WTC11 (cell line): ENCODE measurements at places on chromosomes 2 and 18. TPM values are rescaled to one million over a fixed set of nuclear protein-coding genes. Genes with fewer than 3 reads are reported as not detected.

The NEU2 gene
- total RNA-seq = not detected in 3 replicates

The ANKRD30B gene
- not detected in 3 replicates for total RNA-seq

The DGKD gene
- 30.6 to 41.4 TPM (median 31.9 TPM) in 3 replicates for total RNA-seq

The QPCT gene
- 13.6 to 19.9 TPM (median 19.5 TPM) in 3 replicates for total RNA-seq

The SOCS6 gene
- 12.2 to 16.5 TPM (median 14.5 TPM) in 3 replicates for total RNA-seq

The LRRC30 gene
- not detected in 3 replicates for total RNA-seq

The CYP27A1 gene
- total RNA-seq = 5.6 to 9.3 TPM (median 8.1 TPM) in 3 replicates

The ANO7 gene
- total RNA-seq = 8.0 to 8.8 TPM (median 8.6 TPM) in 3 replicates
